ENCODE measurements at places on chromosomes 4 and X.

DNA sequence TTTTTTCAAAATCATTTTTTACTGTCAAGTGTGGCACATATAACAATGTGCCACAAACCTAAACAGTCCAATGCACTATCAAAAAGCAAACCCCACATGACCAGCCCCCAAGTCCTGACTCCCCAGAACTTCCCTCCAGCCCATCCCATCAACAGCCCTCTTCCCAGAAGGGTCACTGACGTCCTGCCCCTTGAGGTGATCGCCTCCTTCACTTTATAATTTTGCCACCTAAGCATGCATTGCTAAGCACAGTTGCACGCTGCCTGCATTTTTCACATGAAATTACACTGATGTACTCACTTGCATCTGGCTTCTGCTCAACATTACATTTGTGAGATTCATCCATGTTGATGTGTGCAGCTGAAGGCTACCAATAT is 42.5 kb downstream of the HTRA3 start:
- DNase-seq, result no peak

DNA sequence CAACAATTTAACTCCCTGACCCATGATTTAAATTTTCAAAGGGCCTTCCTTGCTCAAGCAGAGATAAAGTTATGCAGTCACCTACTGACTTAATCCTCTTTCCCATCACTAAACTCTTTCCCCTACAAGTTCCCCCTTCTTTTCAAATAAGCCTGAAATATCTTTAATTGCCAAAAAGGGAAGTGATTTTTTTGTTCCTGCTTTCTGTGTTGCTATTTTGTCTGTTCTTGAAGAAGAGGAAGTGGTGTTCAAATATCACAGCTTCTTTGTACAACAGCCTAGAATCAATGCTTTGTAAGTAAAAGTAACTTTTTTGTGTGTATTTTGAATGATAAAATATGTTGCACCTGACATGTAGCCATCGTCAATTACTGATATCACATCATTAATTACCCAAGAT is 595.9 kb downstream of the CENPC start:
- DNase-seq, result no peak

- DNase-seq, result no peak
Measured at GRCh38 chr4:155005395-155006090, 202.9 kb upstream of the NPY2R start.

DNA sequence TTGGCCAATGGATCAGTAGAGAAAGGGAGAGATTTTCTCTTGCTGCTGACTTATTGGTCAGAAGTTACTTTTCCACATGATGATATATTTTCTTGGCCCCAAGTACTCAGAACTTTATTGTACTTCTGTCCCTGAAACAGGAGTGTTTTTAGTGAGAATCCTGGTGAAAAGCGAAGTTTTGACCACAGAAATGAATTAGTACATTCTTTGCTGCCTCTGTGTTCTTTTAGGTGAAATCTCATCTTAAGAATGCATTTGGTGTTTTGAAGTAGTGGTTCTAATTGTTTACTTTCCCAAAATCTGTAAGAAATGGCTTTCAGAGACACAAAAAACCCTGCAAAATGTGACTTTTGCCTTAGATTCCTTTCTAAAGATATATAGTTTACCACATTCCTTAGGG is 240.4 kb downstream of the FRMPD4 start:
- no peak for DNase-seq

DNA sequence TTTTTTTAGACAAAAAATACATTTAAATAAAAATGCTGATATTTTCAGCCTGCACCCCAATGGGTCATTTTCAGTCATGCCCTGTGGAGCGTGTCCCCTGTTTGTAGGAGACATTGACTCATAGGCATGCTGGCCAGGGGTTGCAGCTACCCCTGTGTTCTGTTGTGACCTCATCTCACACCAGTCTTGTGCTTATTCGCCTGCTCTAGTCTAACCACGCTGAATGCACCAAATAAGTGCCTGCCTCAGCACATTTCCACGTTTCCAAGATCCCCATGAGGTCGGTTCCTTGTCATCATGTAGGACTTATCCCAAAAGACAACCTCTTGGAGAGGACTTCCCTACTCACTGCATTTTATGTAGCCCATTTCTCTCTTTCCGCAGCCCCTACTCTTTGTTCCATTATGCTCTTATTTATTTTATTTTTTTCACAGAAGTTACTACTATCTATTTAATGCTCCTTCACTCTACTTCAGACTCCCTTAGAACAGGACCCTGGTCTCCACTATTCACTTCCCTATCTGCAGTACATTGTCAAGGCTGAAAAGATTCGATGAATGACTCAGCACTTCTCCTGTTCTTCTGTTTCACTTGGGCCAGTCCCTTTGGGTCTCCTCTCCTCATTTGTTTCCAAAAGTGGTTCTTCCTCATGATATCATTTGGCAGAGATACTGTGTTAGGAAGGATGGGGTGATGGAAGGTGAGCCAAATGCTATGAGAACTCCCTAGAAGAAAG is 109.7 kb downstream of the MSL3 start:
- DNase-seq, result no peak

- DNase-seq, result no peak
Measured at GRCh38 chrX:3527811-3528210, 181.4 kb upstream of the MXRA5 start.

- no peak for DNase-seq
Measured at GRCh38 chr4:106287353-106287969, 28.5 kb downstream of the TBCK start.

- DNase-seq, result no peak
Measured at GRCh38 chr4:169143335-169143734, 127.4 kb downstream of the SH3RF1 start.

GRCh38 chr4:11439836-11440235 is 11.1 kb upstream of the HS3ST1 start:
- DNase-seq, result no peak

GRCh38 chrX:6371353-6371752 is 142.7 kb upstream of the NLGN4X start:
- DNase-seq, result no peak

DNA sequence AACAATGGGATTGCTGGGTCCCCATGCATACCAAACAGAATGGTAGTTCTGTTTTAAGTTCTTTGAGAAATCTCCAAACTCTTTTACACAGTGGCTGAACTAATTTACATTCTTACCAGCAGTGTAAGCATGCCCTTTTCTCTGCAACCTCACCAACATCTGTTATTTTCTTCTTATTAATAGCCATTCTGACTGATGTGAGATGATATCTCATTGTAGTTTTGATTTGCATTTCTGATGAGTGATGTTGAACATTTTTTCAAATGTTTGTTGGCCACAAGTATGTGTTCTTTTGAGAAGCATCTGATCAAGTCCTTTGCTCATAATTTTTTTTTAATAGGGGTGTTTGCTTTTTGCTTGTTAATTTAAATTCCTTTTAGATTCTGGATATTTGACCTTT is 41.2 kb upstream of the ZMAT1 start:
- DNase-seq, result no peak

- no peak for DNase-seq
Measured at GRCh38 chrX:68699960-68700746, 52.7 kb downstream of the STARD8 start.
